B cell (primary cell): ENCODE measurements at places on chromosomes 4 and X. TPM values are rescaled to one million over a fixed set of nuclear protein-coding genes. Genes with fewer than 3 reads are reported as not detected.
A peak's percentile ranks its signal among the peaks of the same experiment; 100 is the strongest.

DNA sequence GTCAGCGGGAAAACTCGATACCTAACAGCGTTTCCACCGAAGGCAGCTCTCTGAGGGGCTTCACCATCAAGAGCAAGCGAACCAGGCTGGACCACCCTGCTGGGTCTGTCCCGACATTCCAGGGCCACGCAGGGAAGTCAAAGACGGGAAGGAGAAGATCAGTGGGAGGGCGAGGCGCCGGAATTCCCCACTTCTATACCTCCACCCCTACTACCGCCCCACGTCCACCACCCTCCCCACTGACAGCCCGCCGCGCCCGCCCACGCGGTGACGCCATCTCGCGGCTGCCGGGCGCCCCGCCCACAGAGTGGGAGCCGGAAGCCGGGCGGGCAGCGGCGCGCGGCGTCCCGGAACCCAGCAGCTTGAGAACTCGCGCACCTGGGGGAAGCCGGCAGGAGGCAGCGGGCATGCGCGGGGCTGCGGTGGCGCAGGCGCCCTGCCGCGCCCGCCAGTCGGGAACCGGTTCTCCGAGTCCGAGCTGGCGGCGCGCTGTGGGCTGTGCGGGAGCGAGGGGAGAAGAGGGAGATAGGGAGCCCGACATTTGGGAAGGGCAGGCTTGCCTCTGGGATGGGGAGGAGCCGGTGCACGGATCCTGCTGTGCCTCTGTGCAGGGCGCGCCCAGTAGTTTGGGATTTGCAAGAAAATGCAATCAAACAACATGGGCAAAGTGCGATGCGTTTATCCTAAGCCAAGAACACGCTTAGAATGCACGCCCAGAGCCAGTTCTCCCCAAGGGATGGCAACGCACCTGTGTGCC, 3.2 kb upstream of the STIM2 start:
- DNase-seq = peak; percentile 97

DNA sequence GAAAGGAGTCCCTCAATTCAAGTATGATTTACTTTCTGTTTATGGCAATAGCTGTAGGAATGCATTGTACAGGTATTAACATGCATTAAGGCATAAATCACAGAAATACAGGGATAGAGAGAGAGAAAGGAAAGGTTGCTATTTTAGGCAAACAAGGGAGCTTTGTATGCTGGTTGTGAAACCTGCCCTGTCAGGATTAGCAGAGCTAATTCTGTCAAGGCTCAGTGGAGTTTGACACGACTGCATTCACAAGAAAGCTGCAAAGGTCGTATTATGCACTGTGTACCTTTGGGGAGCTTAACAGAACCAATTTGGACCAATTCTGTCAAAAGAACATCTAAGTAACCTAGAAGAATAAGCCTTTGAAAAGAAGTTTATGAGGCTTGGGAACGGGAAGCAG, 239.3 kb downstream of the GRIA2 start:
- DNase-seq = no peak

- no peak for DNase-seq
These were observed 26.4 kb downstream of the NOP14 start for GRCh38 chr4:2936773-2937145.

- no peak for DNase-seq
These were observed 13.0 kb upstream of the PLAC1 start for GRCh38 chrX:134671294-134671693.

- DNase-seq = no peak
These were observed 705.1 kb upstream of the GRID2 start for GRCh38 chr4:91598696-91599095.

DNA sequence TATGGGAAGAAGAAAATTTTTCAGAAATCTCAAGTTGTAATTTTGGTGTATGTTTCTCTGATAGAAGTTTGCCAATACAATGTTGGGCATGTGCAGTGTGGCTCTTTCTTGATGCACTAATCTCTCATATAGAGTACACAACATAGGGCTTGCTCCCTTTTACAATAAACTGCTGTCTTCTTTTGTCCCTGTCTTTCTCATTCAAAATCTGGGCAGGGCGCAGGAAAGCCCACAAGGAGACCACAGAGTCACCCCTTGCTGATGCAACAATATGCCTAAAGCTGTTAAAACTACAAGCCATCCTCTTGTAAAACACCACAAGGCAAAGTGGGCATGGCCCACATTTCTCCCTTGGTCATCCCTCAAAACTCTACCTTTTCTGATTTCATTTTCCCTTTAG, 63.4 kb upstream of the TBC1D9 start:
- no peak for DNase-seq

DNA sequence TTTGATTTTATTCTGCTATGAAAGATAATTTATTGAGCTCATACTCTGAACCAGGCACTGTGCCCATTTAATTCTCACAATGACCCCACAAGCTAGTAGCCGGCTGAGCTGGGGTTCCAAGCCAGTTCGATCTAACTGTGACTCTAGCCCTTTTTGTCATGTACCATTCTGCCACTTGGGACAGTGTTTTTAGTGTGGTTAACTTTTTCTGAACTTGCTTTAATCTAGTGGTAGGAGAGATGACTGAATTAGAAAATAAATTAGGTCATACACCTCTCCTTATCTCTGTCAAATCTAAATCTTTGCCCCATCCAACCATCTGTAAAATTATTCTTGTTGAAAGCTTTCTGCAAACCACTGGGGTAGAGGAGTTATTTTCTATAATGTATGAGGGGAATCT, 136.0 kb downstream of the CBR4 start:
- DNase-seq = no peak

GRCh38 chr4:176077561-176077960, 11.9 kb downstream of the WDR17 start:
- no peak for DNase-seq

DNA sequence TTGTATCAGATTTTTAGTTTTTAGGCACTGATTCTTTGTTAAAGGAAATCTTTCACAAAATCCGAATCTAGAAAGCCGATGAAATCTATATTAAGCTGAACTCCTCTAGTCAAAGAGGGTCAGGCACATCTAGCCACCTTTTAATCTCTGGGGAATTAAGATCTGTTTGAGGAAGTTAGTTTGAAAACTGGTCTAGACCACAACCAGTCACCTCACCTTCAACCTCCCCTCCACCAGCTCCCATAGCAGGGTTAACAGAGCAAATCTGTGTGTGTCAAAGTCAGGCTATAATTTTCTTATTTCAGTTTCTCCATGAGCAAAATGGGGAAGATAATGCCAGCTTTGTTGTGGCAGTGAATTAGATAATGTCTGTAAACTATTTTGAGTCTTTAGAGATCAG, 110.0 kb upstream of the IGFBP7 start:
- no peak for DNase-seq

The MID1 gene
- 0.32 and 0.44 TPM in 2 replicates for total RNA-seq

The PRRG1 gene
- total RNA-seq = not detected in 2 replicates

The WAS gene
- total RNA-seq = 98.0 and 102 TPM in 2 replicates

The PRDX4 gene
- total RNA-seq = 10.6 and 12.8 TPM in 2 replicates
